Kidney (tissue), 22 donors: ENCODE measurements at places on chromosomes 12 and 14. TPM values are rescaled to one million over a fixed set of nuclear protein-coding genes. Genes with fewer than 3 reads are reported as not detected.

DNA sequence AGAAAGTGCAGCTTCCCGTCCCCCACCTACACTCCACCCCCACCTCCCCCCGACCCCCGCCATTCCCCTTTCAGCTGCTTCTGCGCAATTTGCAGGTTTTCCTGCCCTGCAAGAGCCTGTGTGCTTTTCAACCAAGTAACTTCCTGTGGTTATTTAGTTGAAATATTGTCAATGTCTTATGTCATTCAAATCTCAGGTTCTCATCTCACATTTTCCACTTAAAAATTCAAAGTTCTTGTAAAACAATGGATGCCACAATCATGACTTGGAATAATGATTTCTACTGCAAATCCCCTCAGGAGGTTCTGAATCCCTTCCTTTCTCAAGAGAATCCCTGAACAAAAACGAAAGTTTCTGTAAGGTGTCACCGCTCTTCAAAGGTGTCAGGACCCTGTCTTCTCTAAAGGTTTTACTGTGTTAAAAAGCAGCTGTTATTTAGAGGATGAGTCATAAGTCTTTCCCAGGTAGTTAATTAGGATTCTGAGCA is 31.6 kb downstream of the WBP11 start:
- peak overlapping the region; percentile 98 for H3K27ac ChIP-seq
- H3K27me3 ChIP-seq = no peaks in the 10 kb centered on the region
- no peaks in the 10 kb centered on the region for H3K36me3 ChIP-seq
- peak overlapping the region; percentile 10 for H3K4me3 ChIP-seq

DNA sequence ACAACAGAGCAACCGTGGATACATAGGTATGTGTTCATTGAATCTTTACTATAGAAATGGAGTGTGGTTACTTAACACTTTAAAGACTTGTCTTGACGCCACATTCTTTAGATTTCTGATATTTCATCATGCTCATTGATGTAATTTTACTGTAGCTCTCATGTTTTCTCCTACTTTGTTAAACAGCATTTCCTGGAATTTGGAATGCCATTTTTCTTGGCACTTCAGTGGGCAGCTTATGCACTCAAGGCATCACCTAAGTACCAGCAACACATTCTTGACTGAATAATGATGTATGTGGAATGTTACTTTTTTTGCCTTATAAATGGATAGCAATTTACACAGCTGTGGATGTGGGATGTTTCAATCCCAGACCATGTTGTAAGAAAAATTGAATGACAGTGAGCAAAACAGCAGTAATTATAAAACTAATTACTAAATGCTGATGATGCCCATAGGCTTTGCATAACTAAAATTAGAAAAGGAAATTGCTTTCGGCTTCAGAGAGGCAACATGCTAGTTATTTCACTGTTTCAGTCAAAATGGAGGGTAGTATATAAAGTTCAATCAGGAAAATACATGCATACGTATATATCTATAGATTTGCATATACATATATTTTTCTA is 298.5 kb downstream of the NPAS3 start:
- H3K4me3 ChIP-seq = no peak overlapping the region
- H3K27me3 ChIP-seq = no peaks in the 10 kb centered on the region
- DNase-seq = no peak
- no peaks in the 10 kb centered on the region for H3K36me3 ChIP-seq

GRCh38 chr12:40224439-40225291 is at the start of gene LRRK2:
Gene LRRK2 (plus strand): TSS chr12:40224997. CDS start chr12:40225132, 135 bp downstream.
- no peaks in the 10 kb centered on the region for H3K27me3 ChIP-seq
- peak; percentile 81 for DNase-seq
- no peaks in the 10 kb centered on the region for H3K36me3 ChIP-seq
- H3K4me1 ChIP-seq = no peaks in the 10 kb centered on the region

DNA sequence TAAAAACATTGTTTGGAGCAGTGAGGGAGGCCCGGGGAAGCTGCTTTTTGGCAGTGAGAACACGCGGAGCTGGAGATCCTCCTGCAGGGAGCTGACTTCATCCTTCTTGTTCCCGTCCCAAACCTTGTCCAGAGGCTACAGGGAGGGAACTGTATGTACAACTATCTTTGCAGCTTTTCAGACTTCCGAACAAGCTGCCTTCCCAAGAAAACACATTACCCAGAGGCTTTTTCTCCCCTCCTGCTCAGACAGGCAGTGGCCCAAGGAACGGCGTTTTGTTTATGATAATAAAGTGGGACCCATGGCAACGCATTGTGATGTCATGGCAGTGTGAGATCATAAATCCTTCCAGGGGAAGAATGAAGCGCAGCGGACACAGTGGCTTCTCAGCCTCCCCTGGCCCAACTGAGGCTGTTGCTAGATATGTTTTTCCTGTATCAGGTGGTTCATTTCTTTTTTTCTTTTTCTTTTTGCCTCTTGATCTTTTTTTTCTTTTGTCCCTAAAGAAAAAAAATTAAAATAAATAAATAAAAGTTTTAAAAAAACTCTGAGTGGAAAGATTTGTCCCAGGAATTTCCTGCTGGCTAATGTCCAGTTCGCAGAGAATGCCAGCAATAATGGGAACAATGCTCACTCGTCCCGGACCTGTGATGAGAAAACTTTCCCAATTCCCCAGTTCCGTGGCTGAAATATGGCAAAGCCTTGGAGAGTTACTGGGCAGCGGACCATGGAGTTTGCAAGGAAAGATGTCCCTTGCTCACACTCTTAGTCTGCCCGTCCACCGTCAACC is 103.4 kb upstream of the MAP1LC3B2 start:
- peaks cover 12% of the 10 kb centered on the region for H3K4me1 ChIP-seq
- DNase-seq = peak; percentile 97
- no peak overlapping the region for H3K4me3 ChIP-seq
- H3K27ac ChIP-seq = peak overlapping the region; percentile 67
- no peaks in the 10 kb centered on the region for H3K36me3 ChIP-seq
- H3K27me3 ChIP-seq = no peaks in the 10 kb centered on the region

GRCh38 chr12:95796982-95797289 is 6.4 kb upstream of the NTN4 start:
- H3K27me3 ChIP-seq = no peaks in the 10 kb centered on the region
- no peaks in the 10 kb centered on the region for H3K36me3 ChIP-seq
- no peak overlapping the region for H3K27ac ChIP-seq
- peaks cover 2% of the 10 kb centered on the region for H3K4me1 ChIP-seq
- no peak overlapping the region for H3K4me3 ChIP-seq

DNA sequence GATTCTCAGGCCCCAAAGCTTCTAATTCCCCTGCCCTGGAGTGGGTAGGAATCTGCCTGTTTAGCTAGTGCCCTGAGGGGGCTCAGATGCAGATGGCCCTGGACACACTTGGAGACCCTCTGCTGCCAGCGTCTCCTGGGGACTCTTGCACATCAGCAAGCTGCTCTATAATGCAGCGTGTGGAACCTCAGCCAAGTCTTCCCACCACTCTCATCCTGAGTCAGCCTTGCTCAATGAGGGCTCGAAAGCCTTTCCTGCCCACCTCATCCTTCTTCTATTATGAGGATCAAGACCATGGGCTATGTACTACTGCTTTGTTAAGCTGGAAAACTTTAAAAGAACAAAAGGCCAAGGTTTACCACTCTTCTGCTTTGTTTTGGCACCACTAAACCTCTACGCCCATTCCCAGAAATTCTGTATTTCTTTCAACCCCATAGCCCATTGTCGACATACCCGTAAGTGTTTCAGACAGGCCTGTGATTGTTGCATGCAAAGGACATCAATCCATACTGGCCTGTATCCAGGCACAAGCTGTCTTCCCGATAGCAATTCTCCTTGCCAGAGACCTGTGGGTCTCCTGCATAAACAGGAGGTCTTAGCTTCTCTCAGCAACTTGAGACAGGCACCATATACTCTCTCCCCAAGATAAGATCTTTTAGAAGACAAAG is 246.9 kb downstream of the DPF3 start:
- H3K4me1 ChIP-seq = no peaks in the 10 kb centered on the region
- H3K36me3 ChIP-seq = no peaks in the 10 kb centered on the region
- no peaks in the 10 kb centered on the region for H3K27me3 ChIP-seq
- H3K27ac ChIP-seq = no peak overlapping the region

Gene CLEC2A
- not detected for total RNA-seq

- H3K27ac ChIP-seq = no peak overlapping the region
- DNase-seq = no peak
- H3K36me3 ChIP-seq = peaks cover 2% of the 10 kb centered on the region
- H3K4me1 ChIP-seq = peaks cover 3% of the 10 kb centered on the region
These were observed 27.2 kb downstream of the ELK3 start for GRCh38 chr12:96221391-96221790.

DNA sequence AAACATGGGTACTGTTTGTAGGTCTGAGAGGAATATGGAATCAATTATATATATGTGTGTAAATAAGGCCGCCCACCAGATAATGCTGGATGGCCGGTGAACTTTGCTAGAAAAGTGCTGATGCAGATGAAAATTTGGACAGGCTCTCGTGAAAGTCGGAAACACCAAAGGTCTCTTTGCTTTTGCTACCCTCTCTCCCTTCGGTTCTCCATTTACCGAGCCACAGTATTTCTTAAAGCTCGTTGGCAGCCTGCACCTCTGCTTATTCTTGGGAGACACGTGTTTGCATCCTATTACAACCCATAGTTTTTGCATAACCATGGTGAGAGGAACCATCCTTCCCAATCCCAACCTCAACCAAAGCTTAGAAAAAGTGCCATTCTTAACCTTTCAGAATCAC is 109.6 kb downstream of the FOXN3 start:
- H3K4me3 ChIP-seq = no peak overlapping the region
- peaks cover 13% of the 10 kb centered on the region for H3K4me1 ChIP-seq
- H3K27me3 ChIP-seq = no peaks in the 10 kb centered on the region
- no peak for DNase-seq
- no peaks in the 10 kb centered on the region for H3K36me3 ChIP-seq
- H3K27ac ChIP-seq = no peak overlapping the region

DNA sequence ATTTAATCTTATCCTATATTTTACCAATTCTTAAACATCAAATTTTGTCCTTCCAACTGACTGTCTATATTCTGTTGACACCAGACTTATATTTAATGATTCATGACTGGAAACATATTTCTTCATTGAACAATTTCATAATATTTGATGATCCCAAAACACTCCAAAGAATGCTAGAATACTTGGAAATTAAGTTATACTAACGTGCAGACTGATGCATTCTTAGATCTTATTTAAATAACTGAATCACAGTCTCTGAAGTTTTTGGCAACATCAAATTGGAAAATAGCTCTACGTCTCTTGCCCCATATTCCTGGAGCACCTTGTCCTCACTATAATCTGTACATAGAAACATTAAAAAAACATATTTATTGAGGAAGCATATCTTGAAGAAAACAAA is 127.4 kb downstream of the HMGA2 start:
- H3K27me3 ChIP-seq = no peaks in the 10 kb centered on the region
- peaks cover 10% of the 10 kb centered on the region for H3K4me1 ChIP-seq
- H3K27ac ChIP-seq = no peak overlapping the region
- DNase-seq = no peak
- H3K4me3 ChIP-seq = no peak overlapping the region
- no peaks in the 10 kb centered on the region for H3K36me3 ChIP-seq

- H3K36me3 ChIP-seq = no peaks in the 10 kb centered on the region
- DNase-seq = no peak
- H3K4me1 ChIP-seq = no peaks in the 10 kb centered on the region
- H3K4me3 ChIP-seq = no peak overlapping the region
- H3K27me3 ChIP-seq = no peaks in the 10 kb centered on the region
- H3K27ac ChIP-seq = no peak overlapping the region
These were observed 243.0 kb upstream of the PDE3A start for GRCh38 chr12:20125276-20125798.

DNA sequence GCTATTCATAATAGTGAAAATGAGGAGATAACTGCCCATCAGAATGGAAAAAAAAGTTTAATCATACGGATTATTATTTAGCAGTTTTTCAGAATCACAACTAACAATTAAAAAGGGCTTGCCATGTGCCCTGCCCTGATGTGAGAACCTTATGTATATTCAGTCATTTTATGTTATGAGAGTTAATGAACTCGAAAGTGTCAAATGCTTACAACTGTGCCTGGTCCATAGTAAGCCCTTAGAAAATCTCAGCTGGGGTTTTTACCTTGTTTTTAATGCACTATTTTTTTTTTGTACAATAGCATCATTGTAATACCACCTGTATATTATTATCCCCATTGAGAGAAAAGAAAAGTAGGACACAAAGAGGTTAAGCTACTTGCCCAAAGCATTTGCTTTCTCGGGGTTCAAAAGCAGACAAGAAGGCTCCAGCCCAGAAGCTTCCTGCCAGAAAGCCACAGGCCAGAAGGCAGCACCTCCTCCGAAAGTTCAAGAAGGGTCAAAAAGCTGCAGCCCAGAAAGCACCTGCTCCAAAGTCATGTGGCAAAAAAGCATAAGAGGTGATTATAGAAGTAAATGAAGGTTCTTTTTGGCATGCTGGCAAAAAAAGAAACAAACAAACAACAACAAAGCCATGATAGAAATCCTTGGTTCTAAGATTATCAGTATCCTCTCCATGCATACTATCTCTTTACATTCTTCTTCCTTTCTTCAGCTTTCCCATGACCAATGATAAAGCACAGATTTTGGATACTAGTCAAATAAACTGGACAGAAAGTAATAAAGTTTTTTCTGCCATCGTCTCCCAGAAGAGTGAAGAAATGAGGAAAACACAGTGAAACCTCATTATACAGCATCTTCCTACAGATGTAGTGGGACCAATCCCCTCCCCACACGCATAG is 59.1 kb upstream of the NAP1L1 start:
- no peak for DNase-seq
- no peaks in the 10 kb centered on the region for H3K4me1 ChIP-seq
- no peaks in the 10 kb centered on the region for H3K36me3 ChIP-seq
- H3K27ac ChIP-seq = no peak overlapping the region
- no peaks in the 10 kb centered on the region for H3K27me3 ChIP-seq

Gene SDR9C7
- total RNA-seq = not detected

Gene MAX
- total RNA-seq = 89.4 TPM

DNA sequence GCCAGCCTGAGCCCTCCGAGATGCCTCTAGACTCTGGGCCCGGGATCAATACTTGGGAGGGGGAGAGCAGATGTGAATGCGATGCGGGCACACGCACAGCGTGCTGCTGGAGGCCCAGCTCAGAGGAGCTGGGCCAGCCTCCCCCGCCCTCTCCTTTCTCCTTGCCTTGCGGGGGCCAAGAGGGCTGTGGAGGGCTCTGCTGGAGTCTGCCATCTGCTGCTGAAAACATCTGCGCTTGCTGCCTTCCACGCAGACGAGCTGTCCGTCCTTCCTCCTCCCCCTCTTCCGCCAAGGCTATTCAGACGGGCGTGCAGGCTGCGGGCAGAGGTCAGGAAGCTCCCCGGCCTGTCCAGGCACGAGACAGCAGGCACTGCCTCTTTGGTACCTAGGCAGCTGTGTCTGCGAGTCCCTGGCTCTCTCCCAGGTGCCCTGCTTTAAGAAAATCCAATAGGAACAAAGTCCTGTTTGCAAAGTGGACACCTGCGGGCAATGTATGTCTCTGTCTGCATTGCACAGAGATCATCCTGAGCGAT is 75.2 kb downstream of the SPRING1 start:
- no peak overlapping the region for H3K27ac ChIP-seq
- no peaks in the 10 kb centered on the region for H3K36me3 ChIP-seq
- H3K4me1 ChIP-seq = peaks cover 4% of the 10 kb centered on the region
- H3K4me3 ChIP-seq = no peak overlapping the region
- H3K27me3 ChIP-seq = no peaks in the 10 kb centered on the region

Gene OR9K2
- not detected for total RNA-seq

Gene MMP14
- 108 TPM for total RNA-seq

Gene ACOT4
- total RNA-seq = 3.1 TPM

Gene B4GALNT1
- 2.0 TPM for total RNA-seq
